Activated CD8-positive, alpha-beta memory T cell treated with anti-CD3 and anti-CD28 coated beads for 1 hour (primary cell): ENCODE measurements at places on chromosomes 3 and 15.

- DNase-seq = no peak
These were observed 107.0 kb downstream of the ETFA start for GRCh38 chr15:76204109-76204845.

DNA sequence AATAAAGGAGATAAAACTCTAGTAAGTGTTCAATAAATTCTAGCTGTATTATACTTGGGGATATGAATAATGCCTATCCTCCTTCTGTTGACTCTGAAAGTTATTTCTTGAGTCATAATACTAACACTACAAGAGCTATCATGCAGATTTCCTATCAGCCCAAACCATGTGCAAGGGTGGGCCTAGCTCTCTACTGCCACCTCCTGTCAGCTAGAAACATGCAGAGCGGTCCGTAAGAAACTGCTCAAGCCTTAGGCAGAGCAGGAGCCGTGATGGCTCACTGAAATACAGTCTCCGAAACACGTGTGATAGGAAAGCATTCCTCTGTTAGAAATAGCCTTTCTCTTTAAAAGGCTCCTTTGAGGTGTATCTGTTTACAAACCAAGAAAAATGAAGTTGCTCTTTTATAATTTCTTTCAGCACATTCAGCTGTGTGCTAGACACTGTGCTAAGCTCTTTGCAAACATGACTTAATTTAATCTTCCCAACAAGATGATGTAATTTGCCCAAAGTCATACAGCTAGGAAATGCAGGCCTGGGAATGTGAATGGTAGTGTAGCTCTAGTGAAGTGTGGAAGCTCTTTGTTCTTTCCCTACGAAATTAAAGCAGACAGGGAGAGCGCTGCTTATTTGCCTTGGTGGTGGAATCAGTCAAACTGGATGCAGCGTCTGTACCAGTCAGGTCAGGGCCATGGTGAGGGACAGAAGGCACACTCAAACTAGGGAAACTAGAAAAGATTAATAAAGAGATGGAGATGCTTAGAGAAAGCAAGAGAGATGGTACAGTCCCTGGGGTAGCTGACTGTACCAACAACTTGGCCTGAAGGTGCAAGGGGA is 43.1 kb downstream of the MTHFS start:
- DNase-seq = peak; percentile 10

- DNase-seq = no peak
These were observed 976 bp downstream of the ABHD17C start for GRCh38 chr15:80695911-80696661.

DNA sequence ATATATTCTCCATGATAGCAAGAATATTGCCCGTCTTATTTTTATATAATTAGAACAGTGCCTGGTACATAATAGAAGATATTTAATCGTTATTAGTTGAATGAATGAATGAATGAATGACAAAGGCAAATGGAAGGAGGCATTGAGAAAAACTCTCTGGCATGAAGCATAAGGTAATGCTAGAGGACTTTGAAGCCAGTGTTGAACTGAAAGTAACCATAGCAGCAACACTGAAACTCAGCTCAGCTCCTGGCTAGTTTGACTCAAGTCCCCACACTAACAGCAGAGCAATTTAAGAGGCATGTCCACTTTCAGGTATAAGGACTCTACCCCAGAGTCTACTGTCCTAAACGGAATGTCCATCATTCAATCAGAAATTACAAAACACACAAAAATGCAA is 227.0 kb downstream of the CPNE4 start:
- DNase-seq = no peak

DNA sequence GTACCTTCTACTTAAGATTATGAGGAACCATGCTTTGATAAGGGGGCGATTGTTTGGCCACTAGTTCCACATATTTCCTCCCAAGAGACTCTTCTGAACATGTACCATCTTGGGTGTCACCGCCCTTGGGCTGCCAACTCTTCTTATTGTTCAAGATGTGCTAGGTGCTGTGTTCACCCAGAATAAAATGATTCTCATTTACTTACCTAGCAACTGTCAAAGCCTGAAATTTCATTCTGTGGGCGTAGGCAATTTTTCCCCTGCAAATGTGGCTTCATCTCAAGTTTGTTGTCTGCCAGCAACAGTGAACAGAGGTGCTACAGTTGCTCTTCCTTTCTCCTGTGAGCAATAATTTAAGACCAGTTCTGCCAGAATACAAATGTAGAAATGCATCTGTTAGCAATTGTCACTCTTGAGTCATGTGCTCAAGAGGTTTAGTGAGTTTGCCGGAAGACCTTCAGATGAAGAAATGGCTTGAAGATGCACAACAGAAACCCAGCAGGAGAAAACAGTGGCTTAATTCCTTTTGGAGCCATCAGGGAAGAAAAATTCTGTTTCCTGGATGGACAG is 41.3 kb upstream of the RARB start:
- DNase-seq = no peak

DNA sequence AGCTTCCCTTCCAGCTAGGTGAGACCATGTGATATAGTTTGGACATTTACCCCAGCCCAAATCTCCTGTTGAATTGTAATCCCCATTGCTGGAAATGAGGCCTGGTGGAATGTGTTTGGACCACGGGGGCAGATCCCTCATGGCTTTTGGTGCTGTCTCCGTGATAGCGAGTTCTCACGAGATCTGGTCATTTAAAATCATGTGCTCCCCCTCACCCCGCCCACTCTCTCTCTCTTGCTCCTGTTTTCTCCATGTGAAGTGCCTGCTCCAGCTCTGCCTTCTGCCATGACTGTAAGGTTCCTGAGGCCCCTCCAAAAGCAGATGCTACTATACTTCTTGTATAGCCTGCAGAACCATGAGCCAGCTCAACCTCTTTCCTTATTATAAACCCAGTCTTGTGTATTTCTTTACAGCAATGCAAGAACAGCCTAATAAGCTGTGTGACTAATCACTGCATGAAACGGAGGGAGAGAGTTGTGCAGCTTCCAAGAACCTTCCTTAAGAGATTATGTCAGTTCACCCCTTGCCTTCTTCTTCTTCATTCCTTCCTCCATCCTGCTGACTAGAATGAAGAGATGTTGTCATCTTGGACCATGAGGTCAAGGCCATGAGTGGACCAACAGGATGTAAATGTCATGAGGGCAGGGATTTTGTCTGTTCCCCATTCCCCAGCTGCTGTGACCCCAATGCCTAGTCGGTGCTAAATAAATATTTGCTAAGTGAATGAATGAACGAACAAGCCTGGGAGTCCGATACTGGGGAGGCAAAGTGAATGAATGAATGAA is 91.0 kb downstream of the CPN2 start:
- DNase-seq = no peak

DNA sequence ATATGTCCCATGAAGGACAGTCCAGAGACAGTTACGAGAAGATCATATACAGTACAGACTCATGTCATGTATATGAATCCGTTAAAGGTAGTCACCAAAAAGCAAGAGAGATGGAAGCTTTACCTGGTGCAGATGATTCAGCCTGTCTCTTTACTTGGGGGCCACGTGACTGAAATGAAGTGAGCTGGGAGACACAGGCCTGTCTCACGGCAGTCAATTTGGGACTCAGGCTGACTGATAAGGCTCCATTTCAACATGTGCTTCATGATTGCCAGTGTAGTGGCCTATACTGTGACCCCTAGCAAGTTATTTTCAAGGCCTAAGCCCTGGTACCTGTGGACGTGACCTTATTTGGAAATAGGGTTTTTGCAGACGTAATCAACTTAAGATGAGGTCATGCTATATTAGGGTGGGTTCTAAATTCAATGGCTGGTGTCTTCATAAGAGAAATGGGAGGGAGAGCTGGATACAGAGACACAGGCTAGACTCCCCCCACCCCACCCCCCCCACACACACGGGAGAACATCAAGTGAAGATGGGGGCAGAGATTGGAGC is 3.0 kb upstream of the PROK2 start:
- no peak for DNase-seq

DNA sequence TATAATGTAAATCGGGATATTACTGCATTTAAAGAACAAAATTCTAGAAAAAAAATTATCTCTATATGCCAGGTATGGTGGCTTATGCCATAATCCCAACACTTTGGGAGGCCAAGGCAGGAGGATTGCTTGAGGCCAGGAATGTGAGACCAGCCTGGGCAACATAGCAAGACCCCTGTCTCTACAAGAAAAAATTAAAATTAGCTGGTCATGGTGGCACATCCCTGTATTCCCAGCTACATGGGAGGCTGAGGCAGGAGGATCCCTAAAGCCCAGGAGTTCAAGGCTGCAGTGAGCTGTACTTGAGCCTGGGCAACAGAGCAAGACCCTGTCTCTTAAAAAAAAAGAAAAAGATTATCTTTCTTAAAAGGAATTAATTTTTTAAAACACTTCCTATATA is 12.8 kb downstream of the SENP7 start:
- no peak for DNase-seq

GRCh38 chr15:83926116-83926515 is 272.2 kb downstream of the ADAMTSL3 start:
- no peak for DNase-seq

DNA sequence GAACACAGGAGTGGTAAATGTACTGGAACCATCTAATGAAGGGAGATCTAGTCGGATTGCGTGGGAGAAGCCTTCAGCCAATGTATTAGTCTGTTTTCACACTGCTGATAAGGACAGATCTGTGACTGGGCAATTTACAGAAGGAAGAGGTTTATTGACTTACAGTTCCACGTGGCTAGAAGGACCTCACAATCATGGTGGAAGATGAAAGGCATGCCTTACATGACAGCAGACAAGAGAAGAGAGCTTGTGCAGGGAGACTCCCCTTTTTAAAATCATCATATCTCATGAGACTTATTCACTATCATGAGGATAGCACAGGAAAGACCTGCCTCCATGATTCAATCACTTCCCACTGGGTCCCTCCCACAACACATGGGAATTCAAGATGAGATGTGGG is 17.0 kb downstream of the HRG start:
- DNase-seq = no peak

GRCh38 chr3:113878403-113878802 is 39.8 kb downstream of the GRAMD1C start:
- no peak for DNase-seq

DNA sequence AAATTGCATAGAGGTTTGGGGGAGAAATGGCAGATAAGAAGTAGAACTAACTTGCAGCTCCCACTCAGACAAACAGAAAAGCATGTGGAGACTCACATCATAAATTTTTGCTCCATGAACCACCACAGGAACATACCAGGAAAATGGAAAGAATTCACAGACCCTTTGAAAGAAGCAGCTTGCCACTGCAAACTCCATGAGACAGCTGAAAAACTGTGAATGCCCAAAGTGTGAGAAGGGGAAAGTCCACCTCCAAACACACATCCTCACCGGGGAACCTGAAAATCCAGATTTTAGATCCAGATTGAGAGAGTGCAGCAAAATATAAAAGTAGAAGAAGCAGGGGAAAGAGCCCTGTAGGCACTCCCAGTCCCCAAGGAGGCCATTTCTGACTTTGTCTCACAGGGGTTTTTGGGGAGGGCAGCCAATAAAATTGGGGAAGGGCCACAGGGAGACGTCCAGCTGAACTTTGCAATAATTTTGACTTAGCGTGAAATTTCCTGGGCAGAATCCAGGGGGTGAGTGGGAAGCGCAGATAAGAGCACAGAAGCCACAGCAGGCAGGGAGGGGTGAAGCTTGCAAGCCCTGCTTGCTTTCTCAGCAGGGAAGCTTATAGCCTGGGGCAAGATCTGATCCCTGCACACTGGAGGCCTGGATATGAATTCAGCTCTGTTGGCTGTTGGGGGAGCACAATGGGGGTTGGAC is 183.4 kb upstream of the UBE2E2 start:
- no peak for DNase-seq

DNA sequence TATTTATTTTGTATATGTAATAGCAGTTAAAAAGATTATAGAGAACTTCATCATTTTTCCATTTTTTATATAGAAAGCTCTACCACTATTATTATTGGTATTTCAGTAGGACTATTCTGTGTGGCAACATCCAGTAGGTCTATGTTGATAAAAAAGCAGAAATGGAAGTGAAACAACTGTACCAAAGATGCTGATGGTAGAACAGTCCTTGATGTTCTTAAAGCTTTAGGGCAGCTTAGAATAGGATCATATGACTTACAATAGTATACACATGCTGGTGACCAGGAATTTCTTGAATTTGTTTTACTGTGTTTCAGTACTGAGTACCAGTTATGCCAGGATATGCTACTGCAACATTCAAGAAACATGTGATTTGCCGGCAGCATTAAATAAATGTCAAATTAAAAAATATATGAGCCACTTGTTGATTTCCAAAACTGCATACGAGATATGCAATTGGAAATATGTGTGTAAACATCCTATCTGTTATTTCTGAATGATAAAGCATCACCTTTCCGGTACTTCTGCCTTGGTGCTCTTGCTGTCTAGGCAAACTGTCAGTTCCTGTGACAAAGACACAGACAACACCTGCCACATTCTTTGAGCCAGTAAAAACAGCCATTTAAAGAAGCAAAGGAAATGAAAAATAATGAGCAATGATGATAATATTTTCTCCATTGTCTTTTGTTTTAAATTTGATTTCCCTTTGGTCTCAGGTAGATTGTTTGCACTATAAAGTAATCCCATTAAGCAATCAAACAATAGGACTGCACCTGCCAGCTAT is 649.2 kb downstream of the ZPLD1 start:
- no peak for DNase-seq

DNA sequence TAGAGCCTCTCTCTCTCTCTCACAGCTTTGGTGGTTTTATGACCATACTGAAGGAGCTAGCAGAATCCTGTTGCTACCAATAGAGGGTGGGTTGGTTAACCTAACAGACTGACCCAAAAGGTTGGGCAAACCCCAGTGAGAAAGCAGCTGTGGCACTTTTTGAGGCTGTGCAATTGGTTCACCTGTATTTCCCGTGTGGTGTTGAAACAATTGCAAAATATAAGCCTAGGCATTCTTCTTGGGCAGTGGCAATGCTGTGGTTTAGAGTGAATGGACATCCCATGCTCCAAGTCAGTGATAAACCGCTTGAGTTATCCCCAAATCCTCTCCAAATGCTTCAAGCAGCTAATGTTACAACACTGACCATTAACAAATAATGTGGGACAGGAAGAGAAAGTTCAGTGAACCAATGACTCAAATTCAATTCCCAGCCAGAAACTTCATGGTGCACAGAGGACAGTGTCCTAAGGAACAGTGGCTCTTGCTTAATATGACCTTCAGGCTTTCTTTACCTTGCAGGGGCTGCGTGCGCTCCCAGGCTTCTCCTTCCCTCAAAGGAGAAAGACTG is 261.9 kb upstream of the ICE2 start:
- DNase-seq = no peak

GRCh38 chr3:46460051-46460450 is 4.7 kb downstream of the LTF start:
- DNase-seq = no peak

GRCh38 chr3:111617406-111617805 is 22.3 kb upstream of the ZBED2 start:
- DNase-seq = no peak

- no peak for DNase-seq
These were observed 25.5 kb upstream of the TMOD3 start for GRCh38 chr15:51803965-51804364.

DNA sequence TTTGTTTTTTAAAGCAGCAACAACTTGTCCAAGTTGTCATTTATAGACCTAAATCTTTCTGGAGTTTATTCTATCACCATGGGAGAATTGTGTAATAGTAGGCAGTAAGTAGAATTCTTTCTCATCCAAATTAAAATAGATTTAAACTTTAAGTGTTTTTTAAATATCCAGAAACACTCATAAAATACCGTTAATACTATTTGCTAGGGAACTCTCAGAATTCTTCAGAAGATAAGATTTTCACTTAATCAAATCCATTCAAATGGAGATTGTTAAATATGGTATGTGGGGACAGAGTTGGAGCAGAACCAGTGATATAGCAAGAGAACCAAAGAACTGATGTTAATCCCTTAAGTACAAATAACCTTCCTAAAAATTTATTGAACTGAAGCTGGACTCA is 71.0 kb downstream of the ARIH1 start:
- no peak for DNase-seq

- no peak for DNase-seq
These were observed 8.5 kb upstream of the SLC24A5 start for GRCh38 chr15:48112242-48112641.
